Cerebellar nuclear complex (tissue), 1 donor: ENCODE measurements at places on chromosomes 11 and 22.

DNA sequence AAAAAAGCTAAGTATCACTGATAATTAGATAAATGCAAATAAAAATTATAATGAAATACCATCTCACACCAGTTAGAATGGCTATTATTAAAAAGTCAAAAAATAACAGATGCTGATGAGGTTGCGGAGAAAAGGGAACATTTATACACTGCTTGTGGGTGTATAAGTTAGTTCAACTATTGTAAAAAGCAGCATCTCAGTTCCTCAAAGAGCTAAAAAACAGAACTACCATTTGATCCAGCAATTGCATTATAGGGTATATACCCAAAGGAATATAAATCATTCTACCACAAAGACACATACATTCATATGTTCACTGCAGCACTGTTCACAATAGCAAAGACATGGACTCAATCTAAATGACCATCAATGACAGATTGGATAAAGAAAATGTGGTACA, 120.3 kb upstream of the ZBED5 start:
- DNase-seq: no peak

- no peak for DNase-seq
Observed at GRCh38 chr11:92406472-92406871, 181.9 kb downstream of the FAT3 start.

DNA sequence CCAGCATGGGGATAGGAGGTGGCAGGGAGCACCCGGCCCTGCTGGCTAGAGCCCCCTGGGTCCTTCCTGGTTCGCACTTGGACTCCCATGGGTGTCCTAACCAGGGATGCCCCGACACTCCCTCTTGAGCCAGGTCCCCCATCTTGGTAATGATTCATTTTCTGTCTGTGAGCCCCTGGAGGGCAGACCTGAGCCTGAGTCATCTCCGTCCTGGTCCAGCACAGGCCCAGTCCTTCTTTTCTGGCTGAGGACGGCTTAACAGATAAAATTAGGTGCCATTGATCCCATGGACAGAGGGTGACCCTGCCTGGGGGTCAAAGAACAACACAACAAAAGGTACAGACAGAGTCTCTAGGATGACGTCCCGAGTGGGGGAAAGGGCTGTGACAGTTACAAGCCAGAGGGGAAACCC, 3.5 kb downstream of the RHOD start:
- no peak for DNase-seq

DNA sequence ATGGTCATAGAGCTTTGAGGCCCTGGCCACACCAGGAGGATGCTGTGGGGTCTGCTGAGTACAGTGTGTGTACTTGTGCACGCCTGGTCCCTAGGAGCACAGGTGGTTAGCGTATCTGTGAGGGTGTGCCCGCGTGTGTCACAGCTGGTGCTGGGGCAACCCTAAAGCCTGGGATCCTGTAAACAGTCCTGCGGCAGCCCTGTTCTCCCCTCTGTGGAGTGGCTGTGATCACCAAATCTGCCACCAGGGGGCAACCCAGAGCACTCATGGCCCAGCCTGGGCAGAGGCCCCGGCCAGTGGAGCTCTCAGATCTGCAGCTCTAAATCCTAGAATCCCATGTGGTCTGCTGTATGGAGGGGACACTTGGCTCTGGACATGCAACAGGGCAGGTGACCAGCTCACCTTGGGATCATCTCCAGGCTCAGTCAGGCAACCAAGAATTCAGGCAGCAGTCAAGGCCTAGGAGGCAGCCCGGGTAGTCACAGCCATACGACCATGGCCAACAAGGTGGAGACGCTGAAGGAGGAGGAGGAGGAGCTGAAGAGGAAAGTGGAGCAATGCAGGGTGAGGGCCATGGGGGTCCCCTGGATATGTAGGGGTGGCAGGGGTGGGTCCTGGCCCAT, 3.9 kb downstream of the SH3BP1 start:
- peak; percentile 45 for DNase-seq

- DNase-seq: no peak
Observed at GRCh38 chr11:119417726-119418540, 5.0 kb downstream of the THY1 start.

GRCh38 chr11:64224891-64225607, 937 bp downstream of the TRPT1 start:
- no peak for DNase-seq

GRCh38 chr11:119330237-119330636, 4.1 kb upstream of the RNF26 start:
- DNase-seq: no peak

- DNase-seq: no peak
Observed at GRCh38 chr11:45384016-45384415, 97.9 kb upstream of the SYT13 start.

DNA sequence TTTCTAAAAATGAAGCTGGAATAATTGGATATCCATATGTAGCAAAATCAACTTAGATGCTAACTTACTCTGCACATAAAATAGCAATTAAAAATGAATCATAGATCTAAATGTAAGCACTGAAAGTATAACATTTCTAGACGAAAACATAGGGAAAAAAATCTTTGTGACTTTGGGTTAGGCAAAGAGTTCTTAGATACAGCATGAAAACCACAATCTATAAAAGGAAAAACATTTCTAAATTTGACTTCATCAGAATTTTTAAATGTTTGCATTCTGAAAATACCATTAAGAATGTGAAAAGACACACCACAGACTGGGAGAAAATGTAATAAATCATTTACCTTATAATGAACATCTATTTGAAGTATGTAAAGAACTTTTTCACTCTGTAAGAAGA, 128.8 kb downstream of the APIP start:
- DNase-seq: no peak

- DNase-seq: no peak
Observed at GRCh38 chr11:36033082-36033751, 89.4 kb downstream of the LDLRAD3 start.

GRCh38 chr11:16840951-16841350, 102.5 kb downstream of the C11orf58 start:
- DNase-seq: no peak

DNA sequence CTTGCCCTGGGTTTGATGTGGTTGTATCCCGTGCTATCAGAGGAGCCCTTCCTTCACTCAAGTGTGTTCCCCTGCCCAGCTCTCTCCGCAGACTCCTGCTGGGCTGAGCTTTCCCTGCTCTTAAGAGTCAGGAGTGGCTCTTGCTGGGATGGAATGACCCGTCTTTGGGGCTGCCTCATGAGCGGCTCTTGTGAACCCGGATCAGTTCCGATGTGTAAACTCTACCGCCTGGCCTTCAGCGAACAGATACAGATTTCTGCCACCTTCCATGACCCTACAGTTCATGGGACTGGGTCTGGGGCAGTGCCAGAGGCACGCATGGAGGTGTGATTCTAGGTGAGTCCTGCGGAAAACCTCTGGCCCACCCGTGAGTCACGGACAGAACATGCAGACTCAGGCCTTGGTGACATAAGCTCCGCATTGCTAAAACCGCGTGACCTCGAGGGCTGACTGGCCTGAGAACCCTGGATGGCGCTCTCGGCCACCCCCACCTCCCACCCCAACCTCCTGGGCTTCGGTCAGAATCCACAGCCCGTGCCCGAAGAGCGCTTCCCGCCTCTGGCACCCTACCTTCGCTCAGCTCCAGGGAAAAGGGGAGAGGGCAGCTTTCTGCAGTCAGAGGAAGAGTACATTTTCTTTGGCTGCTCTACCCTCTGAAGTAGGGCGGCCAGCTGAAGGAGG, 1.3 kb upstream of the ZBTB16 start:
- no peak for DNase-seq

GRCh38 chr11:44159848-44160721, 64.6 kb downstream of the EXT2 start:
- no peak for DNase-seq

- no peak for DNase-seq
Observed at GRCh38 chr22:37059876-37060449, 8.4 kb downstream of the KCTD17 start.

- DNase-seq: no peak
Observed at GRCh38 chr11:66933531-66933930, 24.7 kb downstream of the PC start.

DNA sequence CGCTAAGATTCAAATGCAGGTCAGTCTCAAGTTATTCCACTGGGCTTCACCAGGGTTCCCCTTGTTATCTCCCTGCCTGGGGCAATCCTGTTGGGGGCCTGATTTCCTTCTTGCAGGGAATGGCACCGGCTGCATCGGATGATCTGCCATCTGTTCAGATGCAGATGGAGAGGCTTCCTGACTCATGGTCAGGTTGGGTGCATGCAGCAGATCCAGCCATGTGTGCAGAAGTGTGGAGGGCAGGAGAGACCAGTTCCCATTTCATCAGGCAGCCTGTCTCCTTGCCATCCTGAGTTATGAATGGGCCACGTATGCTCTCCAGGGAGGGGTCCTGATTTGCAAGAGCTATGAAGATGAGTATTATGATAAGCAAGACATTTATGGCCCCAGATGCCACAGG, 161.2 kb upstream of the PLET1 start:
- no peak for DNase-seq

DNA sequence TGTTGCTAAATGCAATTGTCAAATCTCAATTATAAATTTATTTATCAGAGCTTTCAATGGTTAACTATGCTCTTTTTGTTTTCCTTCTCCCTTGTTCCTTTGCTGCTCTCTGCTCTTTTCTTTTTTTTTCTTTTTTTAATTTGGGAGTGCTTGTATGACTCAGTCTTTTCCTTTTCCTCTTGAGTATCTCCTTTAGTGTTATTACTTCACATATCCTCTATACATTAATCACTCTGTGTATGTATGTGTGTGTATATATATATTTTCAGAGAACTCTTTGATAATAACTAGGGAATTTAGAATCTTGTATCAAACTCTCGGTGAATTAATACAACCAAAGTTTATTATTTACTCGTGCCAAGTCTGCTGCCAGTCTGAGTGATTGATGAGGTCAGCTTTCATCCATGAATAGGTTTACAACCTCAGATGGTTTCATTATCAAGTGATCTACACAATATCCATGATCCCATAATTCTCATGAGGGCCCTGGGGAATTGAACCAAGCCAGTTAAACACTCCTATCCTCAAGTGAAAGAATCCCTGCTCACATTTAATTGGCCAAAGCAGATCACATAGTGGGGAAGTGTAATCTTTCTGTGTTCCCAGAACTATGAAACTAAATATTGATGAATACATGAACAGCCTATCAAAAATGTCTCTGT, 743.4 kb upstream of the CNTN5 start:
- no peak for DNase-seq

DNA sequence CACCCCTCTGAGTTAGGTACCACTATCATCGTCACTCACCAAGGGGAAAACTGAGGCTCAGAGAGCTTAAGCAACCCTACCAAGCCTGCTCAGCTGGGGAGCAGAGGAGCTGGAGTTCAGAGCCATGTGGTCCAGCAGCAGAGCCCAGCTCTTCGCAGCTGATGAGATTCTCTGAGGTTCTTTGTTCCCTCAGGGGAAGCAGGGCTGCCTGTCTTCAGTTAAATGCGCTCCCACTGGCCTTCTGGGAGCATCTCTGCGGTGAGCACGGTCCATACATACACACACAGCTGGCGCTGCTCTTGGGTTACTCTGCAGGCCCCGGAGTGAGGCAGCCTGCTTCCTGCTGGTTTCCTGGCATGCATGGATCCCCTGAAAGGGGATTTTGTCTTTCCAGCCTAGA, 5.2 kb upstream of the PTGDR2 start:
- no peak for DNase-seq

GRCh38 chr11:75938543-75938942, 123.5 kb downstream of the UVRAG start:
- no peak for DNase-seq

DNA sequence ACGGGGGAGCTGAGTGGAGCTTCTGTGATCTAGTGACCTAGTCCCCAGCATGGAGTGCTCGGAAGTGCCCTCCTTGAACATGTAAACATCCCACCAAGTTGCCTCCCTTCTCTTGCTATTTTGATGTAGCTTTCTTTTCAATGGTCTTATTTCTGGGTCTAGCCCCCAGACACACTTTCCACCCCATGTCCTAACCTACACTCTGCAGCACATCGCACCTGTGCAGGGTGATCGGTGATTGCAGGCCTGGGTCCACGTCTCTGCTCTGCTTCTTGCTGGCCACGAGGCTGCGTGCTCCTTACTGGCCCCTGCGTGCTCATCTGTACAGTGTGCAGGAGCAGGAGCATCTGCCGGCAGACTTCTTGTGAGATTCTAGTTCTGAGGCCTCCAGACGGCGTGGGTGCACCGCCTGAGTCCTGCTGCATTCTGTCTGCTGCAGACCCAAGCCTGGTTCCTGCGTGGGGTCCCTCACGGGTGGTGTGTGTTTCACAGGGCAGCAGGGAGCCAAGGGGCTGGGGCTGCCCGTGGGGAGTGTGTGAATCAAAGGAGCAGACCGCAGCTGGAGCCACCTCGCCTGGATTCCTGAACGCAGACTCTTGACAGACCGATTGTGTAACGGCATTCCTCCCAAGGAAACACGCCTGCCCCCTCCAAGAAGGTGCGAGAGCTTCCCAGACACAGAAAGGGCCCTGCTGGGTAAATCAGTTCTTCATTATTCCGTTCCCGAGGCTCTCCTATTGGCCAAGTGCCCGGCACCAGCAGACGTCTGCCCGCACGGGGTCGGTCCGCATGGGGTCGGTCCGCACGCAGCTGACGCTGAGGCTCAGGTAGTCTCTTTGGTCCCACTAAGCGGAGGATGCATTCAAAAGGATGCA, 44.4 kb upstream of the MYEOV start:
- no peak for DNase-seq

DNA sequence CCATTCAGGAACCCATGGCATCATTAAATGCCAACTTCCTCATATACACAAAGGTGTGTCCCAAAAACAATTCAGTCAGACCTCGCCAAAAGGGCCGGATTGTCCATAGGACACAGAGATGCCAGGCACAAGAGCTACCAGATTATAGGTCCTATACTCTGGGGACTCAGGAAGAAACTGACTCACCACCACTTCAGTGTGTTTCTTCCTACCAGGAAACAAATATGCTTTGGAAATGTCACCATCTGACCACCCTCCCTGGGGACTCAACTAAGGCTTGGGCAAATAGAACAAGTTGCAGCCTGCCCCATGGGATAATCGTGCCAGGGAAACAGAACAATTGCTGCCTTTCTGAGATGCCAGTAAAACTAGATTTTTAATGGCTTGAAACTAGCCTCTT, 11.7 kb downstream of the POU2AF3 start:
- DNase-seq: no peak

- no peak for DNase-seq
Observed at GRCh38 chr11:93662175-93662570, 691 bp downstream of the CEP295 start.

DNA sequence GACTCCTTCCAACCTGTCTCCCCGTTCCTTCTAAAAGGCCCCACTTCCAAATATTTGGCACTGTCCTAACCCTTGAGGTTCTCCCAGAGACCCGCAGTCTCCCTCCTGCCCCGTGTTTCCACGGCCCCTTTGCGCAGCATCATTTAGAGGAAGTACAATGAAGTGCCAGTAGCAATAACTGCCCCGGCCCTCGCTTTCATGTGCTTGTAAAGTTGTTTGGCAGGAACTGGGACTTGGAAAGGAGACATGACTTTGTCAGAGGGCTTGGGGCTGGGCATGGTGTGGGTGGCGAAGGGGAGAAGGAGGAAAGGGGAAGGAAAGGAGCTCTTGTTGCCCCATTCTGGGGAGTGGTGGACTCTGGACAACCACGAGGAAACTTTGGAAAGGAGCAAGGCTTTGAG, 2.6 kb downstream of the CD44 start:
- DNase-seq: no peak

- DNase-seq: no peak
Observed at GRCh38 chr11:69359735-69360480, 66.0 kb downstream of the MYEOV start.

GRCh38 chr11:26958005-26958701, 35.8 kb upstream of the FIBIN start:
- no peak for DNase-seq
